ENCODE measurements at places on chromosomes 2 and 18. TPM values are rescaled to one million over a fixed set of nuclear protein-coding genes. Genes with fewer than 3 reads are reported as not detected.

The CCDC141 gene
- total RNA-seq: 9.6 TPM

The SERPINB11 gene
- not detected for total RNA-seq

The DYNC1I2 gene
- 54.2 TPM for total RNA-seq

The THAP4 gene
- total RNA-seq: 55.0 TPM

The MREG gene
- total RNA-seq: 46.3 TPM

The TTR gene
- total RNA-seq: 1.2 TPM

The ZSWIM2 gene
- total RNA-seq: not detected

The SP140 gene
- total RNA-seq: 113 TPM

The ARHGAP15 gene
- total RNA-seq: 44.8 TPM

DNA sequence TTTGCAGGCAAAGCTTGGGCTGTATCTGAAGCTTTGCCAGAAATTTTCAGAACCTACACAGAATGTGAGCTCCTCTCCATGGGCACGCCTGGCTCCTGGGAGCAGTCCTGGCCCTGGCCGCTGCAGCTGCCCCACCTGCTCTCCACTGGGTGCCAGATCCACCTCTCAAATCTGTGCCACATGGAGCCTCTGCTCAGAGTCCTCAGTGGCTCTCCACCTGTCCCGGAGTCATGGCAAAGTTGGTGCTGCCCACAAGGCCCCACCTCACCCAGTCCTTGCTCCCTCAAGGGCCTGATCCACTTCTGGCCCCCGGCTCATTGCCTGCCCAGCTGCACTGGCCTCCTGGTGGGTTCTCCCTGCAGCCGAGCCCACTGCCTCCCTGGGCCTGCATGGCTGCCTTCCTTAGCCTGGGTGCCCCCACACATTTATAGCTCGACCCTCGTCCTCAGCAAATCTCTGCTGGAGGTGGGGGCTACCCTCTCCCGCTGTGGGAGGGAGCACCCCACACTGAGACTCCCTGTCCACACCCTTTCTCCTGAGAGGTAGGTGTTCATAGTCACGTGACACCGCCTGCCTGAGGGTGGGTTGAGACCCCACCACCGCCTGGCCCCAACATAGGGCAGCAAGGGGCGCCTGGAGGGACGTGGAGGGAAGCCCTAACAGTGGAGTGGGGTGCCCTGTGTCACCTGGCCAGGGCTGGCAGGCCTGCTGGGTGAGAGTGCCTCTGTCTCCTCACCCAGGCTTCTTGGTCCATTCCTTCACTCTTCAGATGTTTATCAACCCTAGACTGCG is 224.1 kb downstream of the SH3RF3 start:
- DNase-seq: no peak

GRCh38 chr2:73939419-73939818 is 12.7 kb downstream of the DGUOK start:
- DNase-seq: no peak

GRCh38 chr2:178391701-178392100 is 59.3 kb downstream of the PRKRA start:
- DNase-seq: no peak

DNA sequence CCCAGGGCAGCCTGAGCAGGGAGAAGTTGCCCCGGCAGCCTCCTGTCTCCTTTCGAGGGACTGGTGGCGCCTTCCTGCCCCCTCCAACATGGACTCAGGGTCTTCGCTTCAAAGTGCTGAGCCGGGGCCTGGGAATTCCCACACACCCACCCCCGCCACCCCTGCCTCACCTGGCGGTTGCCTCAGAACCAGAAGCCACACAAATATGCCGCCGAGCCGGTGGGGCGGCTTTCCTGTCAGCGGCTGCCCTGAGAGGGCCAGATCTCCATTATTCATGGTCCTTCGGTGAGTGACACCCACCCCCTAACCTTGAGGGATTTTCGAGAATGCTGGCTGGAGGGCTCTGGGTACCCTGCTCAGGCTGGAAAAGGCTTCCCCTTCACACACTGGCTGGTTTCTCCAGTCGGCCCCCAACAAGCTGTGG is 71.7 kb downstream of the SMAD7 start:
- no peak for DNase-seq

GRCh38 chr18:59270689-59271257 is 2.5 kb downstream of the RAX start:
- DNase-seq: no peak

DNA sequence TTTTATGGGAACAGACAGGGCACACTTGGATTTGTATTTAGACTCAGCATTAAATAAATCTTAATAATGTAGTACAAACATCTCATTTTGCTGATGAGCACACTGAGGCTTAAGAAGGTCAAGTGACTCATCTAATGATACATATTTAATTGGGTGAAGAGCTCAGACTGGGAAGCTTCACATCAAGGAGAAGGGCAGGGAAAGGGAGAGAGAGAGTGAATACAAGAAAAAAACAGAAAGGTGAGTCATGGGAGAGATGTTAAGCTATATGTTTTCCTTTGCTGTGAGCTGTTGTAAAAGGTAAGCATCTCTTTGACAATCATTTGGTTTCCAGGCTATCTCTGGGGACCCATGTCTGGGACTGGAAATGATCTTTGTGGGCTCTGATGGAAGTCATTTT is 277.8 kb downstream of the SETBP1 start:
- no peak for DNase-seq

GRCh38 chr18:53234610-53235009 is 894.6 kb downstream of the DCC start:
- DNase-seq: no peak

- no peak for DNase-seq
Measured at GRCh38 chr2:65714866-65715265, 282.5 kb upstream of the SPRED2 start.

DNA sequence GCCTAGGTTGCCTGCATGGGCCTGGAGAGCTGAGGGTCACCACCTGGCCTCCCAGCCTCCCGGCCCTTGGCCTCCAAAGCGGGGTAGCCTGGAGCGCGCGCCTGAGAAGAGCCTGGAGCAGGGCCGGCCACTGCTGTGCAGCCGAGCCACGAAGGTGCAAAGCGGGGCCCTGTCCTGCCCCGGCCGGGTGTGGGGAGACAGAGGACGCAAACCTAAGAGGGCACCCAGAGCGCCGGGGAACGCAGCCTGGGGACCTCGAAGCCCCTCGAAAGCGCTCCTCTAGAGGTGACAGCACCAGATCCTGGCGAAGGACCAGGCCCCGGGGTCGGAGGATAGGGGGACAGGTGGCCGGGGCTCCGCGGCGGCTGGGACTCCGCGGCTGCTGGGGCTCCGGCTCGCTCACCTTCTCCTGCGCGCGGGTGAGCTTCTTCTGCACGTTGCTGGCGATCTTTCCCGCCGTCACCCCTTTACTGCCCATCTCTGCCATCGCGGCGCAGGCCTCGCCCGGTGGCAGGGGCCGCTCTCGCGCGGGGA is 430 bp downstream of the BIN1 start:
- no peak for DNase-seq

- no peak for DNase-seq
Measured at GRCh38 chr2:14587119-14587518, 45.4 kb upstream of the LRATD1 start.

- DNase-seq: no peak
Measured at GRCh38 chr2:158932131-158932645, 36.3 kb upstream of the TANC1 start.

DNA sequence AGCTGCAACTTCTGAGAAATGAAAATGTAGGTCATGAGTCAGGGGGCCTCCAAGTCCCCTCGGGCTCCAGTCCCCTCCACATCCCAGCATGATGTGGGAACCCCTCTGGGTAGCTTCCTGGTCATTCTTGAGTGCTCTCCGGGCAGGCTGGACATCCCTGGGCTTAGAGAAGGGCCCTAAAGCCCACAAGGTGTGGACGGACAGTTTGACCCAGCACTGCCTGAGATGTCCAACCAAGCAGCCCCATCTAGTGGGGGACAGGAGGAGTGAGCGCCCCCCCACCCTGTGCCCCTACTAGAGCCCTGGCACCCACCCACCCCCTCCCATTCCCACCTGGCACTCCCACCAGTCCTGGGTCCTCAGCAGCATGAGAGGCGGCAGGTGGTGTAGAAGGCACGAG is 46.0 kb downstream of the CYP27C1 start:
- DNase-seq: no peak

GRCh38 chr2:183898641-183899040 is 699.7 kb upstream of the ZNF804A start:
- no peak for DNase-seq

GRCh38 chr2:65530547-65531320 is 98.3 kb upstream of the SPRED2 start:
- no peak for DNase-seq
